Left renal pelvis (tissue), 4 donors: ENCODE measurements at places on chromosomes 4 and X. TPM values are rescaled to one million over a fixed set of nuclear protein-coding genes. Genes with fewer than 3 reads are reported as not detected.

DNA sequence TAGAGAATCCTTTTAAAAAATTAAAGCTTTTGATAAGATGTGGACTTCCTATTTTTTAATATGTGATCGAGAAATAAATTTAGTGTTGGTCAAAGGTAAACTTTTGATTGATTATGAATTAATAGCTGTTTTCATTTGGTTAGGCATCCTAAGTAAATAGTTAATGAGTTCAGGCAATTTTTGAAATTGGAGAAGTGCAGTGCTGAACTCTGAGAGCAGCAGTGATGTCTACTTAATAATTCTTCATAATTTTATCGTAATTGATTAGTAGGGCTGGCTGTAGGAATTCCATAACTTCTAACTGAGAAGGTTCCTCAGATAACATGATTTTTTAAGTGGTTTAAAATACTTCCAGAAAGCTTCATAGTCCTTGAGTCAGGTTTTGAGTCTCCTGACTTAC lies 1.5 kb downstream of the MND1 start:
- DNase-seq, result no peak

DNA sequence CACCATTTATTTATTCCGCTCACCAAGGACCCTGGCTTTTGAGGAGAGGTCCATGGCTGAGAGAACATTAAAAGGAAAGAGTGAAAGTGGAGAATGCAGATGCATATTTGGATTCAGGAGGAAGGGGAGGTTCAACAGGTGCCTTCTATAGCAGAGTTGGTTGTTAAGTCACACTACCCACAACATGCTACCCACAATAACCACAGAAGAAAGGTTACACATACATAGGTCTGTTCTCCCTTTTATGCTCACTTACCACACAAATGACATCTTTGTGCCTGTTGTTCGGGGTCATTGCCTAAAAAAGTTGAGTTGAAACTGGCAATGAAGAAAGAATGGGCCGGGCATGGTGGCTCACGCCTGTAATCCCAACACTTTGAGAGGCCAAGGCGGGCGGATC lies 587.4 kb downstream of the RPA4 start:
- DNase-seq, result no peak

The PAGE2 gene
- not detected for polyA plus RNA-seq

The F11 gene
- polyA plus RNA-seq, result 2.2 TPM

DNA sequence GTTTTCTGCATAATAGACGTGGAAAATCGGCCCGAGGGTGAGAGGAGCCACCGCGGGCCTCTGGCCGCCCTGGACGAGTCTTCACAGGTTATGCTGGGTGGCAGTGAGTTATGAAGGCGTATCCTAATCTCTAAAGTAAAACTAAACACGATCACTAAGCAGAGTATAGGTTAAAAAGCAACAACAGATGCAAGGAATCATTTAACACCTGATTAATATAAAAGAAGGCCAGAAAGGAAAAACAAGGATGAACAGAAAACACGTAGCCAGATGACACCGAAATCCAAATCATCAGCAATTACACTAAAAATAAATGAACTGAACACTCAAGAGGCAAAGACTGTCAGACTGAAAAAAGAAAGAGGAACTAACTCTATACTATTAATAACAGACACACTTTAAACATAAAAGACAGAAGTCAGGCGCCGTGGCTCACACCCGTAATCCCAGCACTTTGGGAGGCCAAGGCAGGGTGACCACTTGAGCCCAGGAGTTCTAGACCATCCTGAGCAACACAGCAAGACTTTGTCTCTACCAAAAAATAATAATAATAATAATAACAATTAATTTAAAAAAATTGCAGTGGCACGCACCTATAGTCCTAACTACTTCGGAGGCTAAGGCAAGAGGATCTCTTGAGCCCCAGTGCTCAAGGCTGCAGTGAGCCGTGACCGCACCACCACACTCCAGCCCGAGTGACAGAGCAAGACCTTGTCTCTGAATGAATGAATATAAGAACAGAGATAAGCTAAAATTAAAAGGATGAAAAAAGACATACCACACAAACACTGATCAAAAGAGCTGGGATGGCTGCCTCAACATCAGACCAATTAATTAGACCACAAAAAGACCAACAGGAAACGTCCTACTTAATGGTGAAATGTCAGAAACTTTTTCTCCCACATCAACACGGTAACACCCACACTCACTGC lies 30.0 kb downstream of the CTBP1 start:
- DNase-seq, result no peak

- no peak for DNase-seq
These were observed 80.1 kb upstream of the UCP1 start for GRCh38 chr4:140648716-140649308.

DNA sequence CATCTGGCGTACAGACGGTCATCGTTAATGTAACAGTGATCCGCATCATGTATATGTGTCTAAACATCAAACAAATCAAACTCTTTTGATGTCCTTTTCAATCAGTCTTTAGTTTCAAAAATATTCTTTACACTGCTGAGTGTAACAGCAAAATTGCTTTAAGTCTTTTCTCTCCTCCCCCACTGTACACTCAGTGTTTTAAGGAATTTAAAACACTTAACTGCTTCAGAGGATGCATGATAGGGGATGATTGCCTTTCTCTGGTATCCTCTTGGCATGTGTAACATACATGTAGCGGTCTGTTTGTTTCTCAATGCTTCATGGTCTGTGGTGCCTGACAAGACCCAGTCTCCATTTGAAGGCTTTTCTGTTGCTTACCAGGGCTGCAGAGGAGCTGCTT lies 41.6 kb downstream of the LIMCH1 start:
- DNase-seq, result no peak
